ENCODE measurements at places on chromosomes 7 and 10.

GRCh38 chr10:28996947-28997551, 291.8 kb upstream of the LYZL1 start:
- DNase-seq, result no peak

DNA sequence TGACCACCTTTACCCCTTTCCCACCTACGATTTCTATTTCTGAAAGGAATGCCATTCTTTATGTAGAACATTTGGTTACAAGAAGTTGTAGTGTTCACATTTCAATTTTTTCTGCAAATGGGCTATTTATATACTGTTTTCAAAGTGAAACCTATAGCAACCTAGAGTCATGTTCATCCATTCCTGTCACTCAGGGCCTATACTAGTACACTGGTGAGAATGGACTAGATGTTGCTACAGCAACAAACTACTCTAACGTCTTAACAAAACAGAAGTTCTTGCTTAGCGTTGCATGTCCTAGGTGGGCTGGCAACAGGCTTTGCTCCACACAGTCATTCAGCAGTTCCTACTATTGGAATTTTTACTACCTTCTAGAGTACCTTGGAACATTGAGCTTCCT, 16.3 kb downstream of the CASD1 start:
- no peak for DNase-seq

DNA sequence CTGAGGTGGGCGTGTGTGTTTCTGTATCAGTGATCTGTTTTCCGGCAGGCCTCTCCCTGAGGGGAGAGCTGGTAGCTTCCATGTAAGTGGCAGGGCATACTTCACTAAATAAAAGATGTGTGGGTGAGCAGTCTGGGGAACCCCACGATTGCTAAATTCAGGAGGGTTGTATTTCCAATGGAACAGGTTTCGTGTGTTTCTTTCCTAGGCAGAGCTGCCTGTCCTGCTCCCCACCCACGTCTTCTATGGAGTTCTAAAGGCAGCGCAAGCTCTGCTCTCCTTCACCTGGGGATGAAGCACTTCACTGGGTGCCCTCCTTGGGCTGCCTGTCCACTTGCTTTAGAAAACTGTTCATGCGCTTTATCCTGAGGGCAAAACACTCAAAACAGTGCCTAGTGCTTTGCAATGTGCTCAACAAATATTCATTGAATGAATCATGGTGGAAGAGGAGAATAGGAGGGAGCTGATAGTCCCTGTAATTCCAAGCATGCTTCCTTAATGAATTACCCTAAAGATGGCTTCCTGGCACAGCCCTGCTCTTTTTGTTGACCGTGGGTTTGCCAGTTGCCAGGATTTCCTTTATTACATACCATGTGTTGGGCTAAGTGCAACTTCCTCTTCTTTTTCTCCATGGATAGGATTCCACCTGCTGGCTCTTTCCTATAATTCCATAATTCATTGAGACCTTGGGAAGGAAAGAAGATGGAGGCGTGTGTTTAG, 50.6 kb upstream of the SRPK2 start:
- DNase-seq, result no peak

- no peak for DNase-seq
These were observed 104.6 kb downstream of the KAT6B start for GRCh38 chr10:74930965-74931364.

DNA sequence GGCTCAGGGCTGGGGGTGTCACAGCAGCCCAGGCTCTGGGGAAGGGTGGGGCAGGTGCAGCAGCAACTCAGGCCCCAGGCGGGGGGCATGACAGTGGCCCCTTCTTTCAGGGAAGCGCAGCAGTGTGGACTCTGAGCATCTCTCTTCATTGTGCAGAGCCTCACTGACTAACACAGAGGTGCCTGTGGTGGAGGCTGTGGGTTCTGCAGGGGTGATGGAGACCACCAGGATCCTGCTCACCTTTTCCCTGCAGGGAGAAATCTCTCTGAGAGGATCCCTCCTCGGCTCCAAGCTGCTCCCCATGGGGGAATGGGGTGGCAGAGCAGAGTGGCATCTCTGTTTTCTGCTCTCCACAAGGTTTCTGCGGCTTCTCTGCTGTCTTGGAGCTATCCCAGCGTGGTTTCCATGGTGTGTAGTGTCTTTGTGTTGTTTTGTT, 37.8 kb upstream of the SHH start:
- no peak for DNase-seq

GRCh38 chr7:409339-410281, 110.0 kb downstream of the PDGFA start:
- DNase-seq, result no peak

- DNase-seq, result no peak
These were observed 424.3 kb downstream of the RPS24 start for GRCh38 chr10:78457804-78458482.

- DNase-seq, result no peak
These were observed 33.2 kb downstream of the ABCC2 start for GRCh38 chr10:99815621-99816020.

DNA sequence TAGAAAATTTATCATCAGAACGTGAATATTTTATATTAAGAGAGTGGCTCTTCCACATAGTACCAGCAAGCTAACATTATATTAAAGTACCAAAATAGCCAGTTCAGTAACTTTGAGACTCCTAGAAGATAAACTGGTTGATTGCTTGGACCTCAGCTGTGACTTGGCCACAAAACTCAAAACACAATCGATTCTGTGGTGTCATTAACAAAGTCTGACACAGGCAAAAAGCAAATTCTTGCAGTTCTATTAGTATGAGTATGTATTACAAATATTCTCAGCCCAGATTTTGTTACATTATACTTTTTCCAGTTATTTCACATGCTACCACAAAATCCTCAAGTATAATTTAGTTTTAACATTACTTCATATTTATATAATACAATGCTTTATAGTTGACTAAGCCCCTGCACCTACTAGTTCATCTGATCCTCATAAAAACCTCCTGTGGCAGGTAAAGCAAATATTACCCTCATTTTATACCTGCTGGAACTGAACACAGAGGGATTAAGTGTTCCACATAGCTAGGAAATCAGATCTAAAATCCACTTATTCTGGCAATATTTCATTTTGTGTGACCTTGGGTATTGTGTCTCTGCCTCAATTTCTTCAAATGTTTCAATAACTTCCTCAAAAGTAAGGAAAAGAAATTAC, 279.9 kb upstream of the MKLN1 start:
- DNase-seq, result no peak

DNA sequence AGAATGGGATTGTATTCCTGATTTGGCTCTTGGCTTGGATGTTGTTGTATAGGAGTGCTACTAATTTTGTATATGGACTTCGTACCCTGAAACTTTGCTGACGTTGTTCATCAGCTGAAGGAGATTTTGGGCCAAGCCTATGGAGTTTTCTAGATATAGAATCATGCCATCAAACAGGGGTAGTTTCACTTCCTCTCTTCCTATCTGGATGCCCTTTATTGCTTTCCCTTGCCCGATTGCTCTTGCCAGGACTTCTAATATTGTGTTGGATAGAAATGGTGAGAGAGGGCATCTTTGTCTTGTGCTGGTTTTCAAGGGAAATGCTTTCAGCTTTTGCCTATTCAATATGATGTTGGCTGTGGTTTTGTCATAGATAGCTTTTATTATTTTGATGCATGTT, 92.3 kb downstream of the CCDC7 start:
- DNase-seq, result no peak

- no peak for DNase-seq
These were observed 60.0 kb upstream of the ORC5 start for GRCh38 chr7:104267701-104268368.

- no peak for DNase-seq
These were observed 5.4 kb downstream of the CHST15 start for GRCh38 chr10:124087672-124088634.

- no peak for DNase-seq
These were observed 642.0 kb upstream of the LRRN3 start for GRCh38 chr7:110448918-110449317.

DNA sequence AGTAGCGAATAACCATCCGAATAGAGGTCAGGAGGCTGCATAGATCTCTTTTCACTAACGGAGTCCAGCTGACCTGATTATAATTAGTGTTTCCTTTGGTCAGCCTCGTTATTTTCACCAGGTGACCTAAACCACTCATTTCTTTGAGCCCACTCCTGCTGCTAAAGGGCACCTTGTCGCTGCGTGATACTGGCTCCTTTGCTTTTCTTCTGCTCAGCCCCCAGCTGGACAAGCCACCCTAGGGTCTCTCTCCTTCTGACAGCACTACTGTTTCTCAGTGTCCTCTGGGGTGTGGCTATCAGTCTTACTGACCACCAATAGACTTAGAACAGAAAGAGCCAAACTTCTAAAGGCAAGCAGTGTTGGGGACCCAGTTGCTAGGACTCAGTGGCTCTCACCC, 2.7 kb upstream of the IGFBP3 start:
- DNase-seq, result no peak

GRCh38 chr10:48277093-48277492, 2.6 kb upstream of the FRMPD2 start:
- DNase-seq, result no peak

DNA sequence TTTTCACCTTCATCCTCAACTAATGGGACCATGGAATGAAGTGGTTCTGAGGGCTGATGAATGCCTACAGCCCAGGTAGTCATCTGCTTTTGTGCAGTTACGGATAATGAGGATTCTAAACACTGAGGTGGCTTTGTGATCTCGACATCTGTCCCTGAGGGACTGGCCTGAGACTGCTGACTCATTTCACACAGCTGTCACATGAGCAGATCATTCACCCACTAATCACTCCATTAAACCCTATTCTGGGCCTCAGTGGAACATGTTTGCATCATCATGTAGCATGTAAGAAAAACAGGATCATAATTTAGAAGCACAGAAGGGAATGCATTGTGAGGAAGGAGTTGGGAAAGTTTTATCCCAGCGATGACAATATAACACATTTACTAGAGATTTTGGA, 79.4 kb upstream of the FEZF1 start:
- DNase-seq, result no peak

GRCh38 chr10:94725871-94726270, 36.6 kb upstream of the CYP2C19 start:
- no peak for DNase-seq

GRCh38 chr7:28410628-28411531, 1.4 kb upstream of the CREB5 start:
- no peak for DNase-seq

GRCh38 chr7:138075350-138075749, 909 bp upstream of the AKR1D1 start:
- DNase-seq, result no peak
